Dermis blood vessel endothelial cell (primary cell): ENCODE measurements at places on chromosomes 2 and 18. TPM values are rescaled to one million over a fixed set of nuclear protein-coding genes. Genes with fewer than 3 reads are reported as not detected.

GRCh38 chr2:85385746-85386145, 24.4 kb downstream of the CAPG start:
- DNase-seq: no peak

DNA sequence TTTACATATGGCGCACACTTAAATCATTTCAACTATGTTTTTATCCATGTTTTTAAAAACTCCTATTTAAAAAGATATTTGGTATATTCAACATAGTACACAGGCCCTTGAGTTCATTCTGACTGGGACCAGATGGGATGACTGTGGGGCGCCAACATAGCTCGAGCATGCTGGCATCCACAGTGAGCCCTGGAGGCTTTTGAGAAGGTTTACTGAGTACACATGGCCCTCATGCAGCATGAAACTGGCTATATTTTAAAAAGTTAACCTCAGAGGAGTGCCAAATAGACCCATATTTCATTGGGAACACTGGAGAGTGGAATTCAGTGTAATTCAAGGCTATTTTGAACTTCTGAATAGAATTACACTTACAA, 83.6 kb downstream of the CCDC85A start:
- no peak for DNase-seq

- no peak for DNase-seq
Observed at GRCh38 chr2:171547720-171548119, 25.4 kb downstream of the CYBRD1 start.

DNA sequence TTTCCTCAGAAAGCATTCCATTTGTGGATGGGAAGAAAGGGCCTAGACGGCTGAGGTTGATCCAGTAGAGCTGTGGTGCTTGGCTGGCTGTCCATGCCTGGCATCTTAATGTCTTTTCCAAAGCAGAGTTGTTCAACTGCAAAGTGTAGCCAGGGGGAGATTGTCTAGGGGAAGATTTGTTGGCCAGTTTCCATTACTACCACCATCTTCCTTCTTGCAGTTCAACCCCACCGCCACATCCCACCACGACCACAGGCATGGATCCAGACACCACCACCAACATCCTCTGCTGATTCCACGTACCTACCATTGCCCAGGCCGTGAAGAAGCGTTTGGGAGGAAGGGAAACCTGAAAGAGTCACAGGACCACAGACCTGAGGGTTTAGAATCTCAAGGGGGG, 50.7 kb upstream of the HAAO start:
- DNase-seq: no peak

- DNase-seq: no peak
Observed at GRCh38 chr18:72648079-72648478, 103.9 kb upstream of the CBLN2 start.

DNA sequence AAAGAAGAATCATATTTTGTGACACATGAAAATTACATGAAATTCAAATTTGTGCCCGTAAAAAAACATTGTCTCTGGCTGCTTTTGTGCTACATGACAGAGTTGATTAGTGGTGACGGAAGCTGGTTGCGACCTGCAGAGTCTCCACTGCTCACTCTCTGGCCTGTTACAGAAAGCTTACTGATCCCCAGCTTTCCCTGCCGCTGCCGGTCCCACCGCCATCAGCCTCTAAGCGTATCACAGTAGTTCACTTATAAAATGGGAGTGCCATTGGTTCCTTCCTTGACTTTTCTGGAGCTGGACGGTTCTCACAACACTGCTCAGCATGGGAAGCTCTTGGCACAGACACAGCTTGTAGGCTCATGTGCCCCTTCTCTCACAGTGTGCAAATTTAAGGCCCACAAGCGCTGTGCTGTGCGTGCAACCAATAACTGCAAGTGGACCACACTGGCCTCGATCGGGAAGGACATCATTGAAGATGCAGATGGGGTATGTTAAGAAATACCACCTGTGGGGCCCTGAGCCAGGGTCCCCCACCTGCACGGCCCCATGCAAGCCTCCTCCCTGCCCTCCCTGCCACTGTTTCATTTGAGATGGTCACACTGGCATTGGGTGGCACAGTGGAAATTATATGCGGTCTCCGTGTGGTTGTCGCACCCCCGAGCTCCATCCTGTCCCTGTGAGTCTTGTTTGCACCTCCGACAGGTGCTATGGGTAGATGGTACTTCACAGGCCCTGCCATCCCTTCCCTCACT, 81.3 kb downstream of the DGKD start:
- no peak for DNase-seq

- no peak for DNase-seq
Observed at GRCh38 chr2:60140185-60140584, 413.3 kb downstream of the BCL11A start.

- DNase-seq: peak; percentile 64
Observed at GRCh38 chr18:51082571-51083267, 52.7 kb downstream of the SMAD4 start.

The UCN gene
- 0.37 and 1.0 TPM in 2 replicates for total RNA-seq

DNA sequence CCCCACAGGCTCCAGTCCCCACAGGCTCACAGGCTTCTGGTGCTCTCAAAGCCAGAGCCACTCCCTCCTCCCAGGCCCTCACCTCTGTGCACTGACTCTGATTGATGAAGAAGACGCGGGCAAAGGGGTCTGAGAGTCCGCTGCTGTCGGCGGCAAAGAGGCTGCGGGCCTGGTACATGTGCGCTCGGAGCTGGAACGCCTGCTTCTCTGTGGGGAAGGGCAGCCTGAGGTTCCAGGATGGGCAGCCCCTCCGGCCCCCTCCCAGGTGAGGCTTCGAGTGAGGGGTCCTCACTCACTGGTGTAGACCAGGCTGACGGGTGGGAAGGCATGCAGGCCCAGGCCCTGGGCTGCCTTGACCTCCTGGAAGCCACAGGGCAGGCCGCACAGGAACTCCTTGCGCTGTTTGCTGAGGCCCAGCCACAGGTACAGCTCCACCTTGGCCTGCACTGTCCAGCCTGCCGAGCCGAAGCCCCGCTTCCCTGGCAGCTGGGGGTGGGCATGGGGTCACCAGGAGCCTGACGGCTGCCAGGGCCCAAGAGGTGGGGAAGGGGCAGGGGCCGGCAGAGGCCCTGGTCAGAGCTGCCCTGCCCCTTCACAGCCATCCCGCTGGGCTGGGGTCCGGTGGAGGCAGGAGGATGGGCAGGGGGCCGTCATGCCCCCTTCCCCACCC, 2.0 kb downstream of the OTOF start:
- DNase-seq: no peak
